ENCODE measurements at places on chromosomes 7 and 10.

- DNase-seq, result no peak
These were observed 11.7 kb upstream of the CPA4 start for GRCh38 chr7:130281260-130281659.

GRCh38 chr7:2109936-2110609 lies 122.7 kb downstream of the MAD1L1 start:
- peak; percentile 70 for DNase-seq

- no peak for DNase-seq
These were observed 119.8 kb downstream of the GLI3 start for GRCh38 chr7:42117201-42117600.

GRCh38 chr7:148609045-148609725 lies 18.6 kb downstream of the C7orf33 start:
- DNase-seq, result no peak

- no peak for DNase-seq
These were observed 933.1 kb upstream of the LRRN3 start for GRCh38 chr7:110157631-110158362.

- no peak for DNase-seq
These were observed 105.9 kb downstream of the ARHGAP12 start for GRCh38 chr10:31822616-31823318.

DNA sequence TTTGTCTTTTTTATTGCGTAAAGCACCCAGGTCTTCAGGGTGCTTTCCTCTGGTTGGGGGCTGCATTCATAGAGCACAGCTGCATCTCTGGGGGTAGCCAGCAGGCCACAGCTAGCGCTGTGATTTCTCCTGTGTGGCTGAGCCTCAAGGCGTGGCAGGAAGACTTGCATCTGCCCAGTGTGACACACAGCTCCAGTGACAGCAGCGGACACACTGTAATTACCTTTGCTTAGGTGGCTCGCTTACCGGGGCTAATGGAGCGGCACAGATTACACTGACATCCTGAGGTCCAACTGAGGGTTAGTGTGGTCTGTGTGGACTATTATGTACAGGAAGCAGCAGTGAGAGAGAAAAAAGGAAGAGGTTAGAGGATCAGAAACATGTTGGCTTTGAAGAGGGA lies 27.1 kb downstream of the ABCB4 start:
- DNase-seq, result no peak

DNA sequence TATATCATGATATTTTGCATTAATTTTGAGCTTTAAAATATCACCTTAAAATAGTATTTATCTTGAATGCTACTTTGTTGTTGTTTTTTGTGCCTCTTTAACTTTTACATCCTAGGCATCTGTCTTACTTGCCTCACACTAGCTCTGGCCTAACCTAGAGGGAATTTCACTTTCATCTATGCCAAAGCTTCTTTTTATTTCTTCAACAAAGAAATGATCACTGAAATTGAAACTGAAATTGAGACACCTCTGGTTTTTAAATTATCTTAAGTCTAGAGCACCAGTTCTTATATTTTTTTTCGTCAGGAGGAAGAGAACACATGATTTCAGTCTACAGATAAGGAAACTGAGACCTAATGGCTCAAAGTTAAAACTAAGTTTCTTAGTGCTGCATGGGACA lies 3.5 kb upstream of the SCIN start:
- no peak for DNase-seq

- DNase-seq, result no peak
These were observed 167.4 kb downstream of the ARHGAP21 start for GRCh38 chr10:24556126-24556749.

DNA sequence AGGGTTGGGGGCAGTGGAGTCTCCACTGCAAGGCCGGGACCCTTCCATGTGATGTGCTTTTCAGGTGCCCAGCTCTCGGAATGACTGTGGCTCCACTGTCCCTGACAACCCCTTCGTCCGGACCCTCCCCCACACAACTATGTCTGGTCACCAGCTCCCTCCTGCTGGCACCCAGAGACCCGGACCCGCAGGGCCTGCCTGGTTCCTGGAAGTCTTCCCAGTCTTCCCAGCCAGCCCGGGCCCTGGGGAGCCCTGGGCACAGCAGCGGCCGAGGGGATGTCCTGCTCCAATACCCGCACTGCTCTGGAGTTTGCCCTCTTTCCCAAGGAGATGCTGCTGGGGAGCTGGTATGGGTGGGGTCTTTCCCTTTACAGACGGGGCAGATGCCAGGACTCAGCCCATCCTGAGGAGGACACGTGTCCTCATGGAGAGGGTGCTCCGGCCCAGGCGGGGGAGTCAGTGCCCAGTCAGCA lies 5.5 kb downstream of the ATP6V0E2 start:
- no peak for DNase-seq

GRCh38 chr7:35424869-35425495 lies 171.1 kb upstream of the TBX20 start:
- DNase-seq, result peak; percentile 66

GRCh38 chr10:70331486-70332268 lies 47.9 kb upstream of the NPFFR1 start:
- no peak for DNase-seq

GRCh38 chr7:78736548-78736947 lies 716.9 kb downstream of the MAGI2 start:
- DNase-seq, result no peak

GRCh38 chr10:75889051-75889450 lies 457.6 kb downstream of the LRMDA start:
- DNase-seq, result no peak

DNA sequence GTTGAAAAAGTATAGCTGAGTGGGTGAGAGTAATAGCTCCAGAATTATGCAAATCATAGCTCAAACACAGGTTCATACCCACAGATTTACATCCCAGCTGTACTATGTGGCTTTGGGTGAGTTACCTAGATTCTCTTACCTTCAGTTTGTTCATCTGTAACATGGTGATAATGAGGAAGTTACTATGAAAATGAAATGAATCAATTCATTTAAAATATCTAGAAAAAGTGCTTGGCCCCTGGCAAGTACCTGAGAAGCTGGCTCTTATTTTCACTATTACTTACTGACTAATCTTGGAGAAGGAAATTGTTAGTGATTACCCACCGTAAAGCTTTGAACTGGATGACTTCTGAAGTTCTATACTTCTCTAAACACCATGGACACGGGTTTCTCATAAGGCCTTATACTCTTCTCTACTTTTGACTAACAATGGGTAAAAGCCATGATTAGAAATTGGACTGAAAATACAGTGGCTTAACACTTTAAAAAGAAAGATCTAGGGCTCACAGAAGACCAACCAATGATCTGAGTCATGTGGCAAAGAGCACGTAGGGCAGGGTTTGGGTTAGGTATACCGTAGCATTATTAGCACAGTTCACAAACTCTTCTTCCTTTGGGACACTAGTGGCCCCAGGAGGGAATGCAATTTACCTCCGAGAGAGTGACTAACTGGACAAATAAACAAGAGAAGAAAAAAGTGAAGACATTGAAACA lies 149.2 kb downstream of the PLPP4 start:
- no peak for DNase-seq

- DNase-seq, result no peak
These were observed 10.6 kb downstream of the DBF4 start for GRCh38 chr7:87886875-87887274.

DNA sequence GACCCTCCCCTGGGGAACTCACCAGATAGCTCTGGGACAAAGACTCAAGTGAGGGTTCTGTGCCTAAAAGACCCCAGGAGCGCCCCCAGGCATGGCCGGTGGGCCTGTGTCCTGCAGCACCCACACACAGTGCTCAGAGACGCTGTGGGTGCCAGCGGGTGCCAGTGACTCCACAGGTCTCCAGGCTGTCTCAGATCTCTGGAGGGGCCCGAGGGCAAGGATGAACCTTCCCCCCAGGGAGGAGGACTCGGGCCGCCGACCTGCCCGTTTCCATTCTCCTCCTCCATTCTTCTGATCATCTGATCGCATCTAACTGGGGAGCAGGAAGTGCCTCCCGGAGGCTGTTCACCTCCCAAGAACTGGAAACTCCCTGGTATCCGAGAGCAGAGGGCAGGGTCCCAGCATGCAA lies 980 bp downstream of the ADAM8 start:
- DNase-seq, result peak; percentile 51

All from stimulated activated CD4-positive, alpha-beta T cell treated with anti-CD3 and anti-CD28 coated beads, Interleukin-2, amount 100 ng/mL, for 24 hours (primary cell).